ENCODE measurements at places on chromosomes 11 and 22.
A peak's percentile ranks its signal among the peaks of the same experiment; 100 is the strongest.

DNA sequence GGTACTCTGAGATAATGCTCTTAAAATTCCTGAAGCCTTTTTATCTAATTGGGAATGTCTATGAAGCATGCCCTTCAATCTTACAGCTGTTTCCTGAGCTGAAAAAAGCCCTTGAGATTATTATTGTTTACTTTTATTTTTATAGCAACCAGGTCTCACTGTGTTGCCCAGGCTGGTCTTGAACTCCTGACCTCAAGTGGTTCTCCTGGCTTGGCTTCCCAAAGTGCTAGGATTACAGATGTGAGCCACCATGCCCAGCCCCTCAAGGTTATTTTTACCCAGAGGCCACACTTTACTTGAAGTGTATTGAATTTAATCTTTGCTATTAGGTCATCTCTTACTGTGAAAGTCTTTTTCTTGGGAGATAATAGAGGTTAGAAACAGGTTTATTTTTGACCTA, 7.0 kb upstream of the SWAP70 start:
- no peak for DNase-seq

DNA sequence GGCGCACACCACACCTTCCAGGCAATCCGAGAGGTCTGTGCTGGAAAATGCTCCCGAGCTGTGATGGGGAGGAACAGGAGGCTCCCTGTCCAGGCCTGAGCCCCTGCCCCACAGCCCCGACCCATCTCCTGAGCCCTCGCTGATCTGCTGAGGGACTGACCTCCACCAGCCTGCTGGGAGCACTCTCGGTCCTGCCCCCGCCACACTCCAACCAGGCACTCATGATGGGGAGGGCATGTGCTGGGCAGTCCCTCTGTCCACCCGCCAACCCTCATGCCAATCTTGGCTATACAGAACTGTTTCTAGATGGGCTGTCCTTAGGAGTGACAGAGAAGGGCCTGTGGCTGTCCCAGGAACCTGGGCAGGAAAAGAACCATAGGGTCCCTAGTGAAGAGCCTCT, 70.8 kb downstream of the TRMU start:
- DNase-seq, result no peak

GRCh38 chr11:97548280-97548679, 1158.5 kb downstream of the JRKL start:
- DNase-seq, result no peak

- DNase-seq, result no peak
These were observed 866.6 kb downstream of the BRD1 start for GRCh38 chr22:48960980-48961660.

DNA sequence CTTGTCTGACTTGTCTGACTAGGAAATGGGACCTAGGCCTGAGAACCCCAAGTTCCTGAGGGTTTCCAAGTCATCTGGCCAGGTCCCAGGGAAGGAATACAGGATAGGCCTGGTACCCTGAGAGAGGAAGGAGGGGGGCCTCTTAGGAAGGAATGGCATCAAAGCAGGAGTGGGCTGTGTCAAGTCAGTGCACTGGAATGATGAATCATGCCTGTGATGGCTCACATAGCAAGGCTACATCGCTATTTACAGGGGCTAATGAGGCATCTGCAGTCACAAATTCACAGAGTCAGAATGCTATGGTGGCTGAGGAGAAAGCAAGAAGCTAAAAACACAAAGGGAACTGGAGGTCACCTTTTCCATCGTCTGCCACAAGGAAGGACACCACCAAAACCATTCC, 247.3 kb downstream of the NXPE2 start:
- no peak for DNase-seq

- DNase-seq, result no peak
These were observed 91.9 kb downstream of the CSTPP1 start for GRCh38 chr11:47028195-47029093.

- DNase-seq, result no peak
These were observed 171.5 kb downstream of the RCN1 start for GRCh38 chr11:32262367-32262766.

- no peak for DNase-seq
These were observed 1091.9 kb upstream of the RAG2 start for GRCh38 chr11:37689951-37690350.

- DNase-seq, result peak; percentile 76
These were observed 135.4 kb downstream of the ADAMTS15 start for GRCh38 chr11:130583801-130584211.

GRCh38 chr11:13052130-13052571, 43.0 kb downstream of the RASSF10 start:
- DNase-seq, result no peak

DNA sequence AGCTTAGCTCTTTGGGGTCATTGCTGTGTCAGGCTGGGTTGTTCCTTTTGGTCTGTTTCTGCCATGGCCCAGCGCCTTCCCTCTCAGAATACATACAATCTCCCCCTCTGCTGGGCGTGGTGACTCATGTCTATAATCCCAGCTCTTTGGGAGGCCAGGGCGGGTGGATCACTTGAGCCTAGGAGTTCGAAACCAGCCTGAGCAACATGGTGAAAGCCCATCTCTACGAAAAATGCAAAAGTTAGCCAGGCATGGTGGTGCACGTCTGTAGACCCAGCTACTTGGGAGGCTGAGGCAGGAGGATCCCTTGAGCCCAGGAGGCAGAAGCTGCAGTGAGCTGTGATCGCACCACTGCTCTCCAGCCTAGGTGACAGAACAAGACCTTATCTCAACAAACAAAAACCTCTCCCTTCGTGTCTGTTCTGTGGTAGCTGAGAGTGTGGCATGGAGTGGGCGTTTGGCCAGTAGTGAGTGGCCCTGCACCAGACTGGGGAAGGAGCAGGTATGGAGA, 46.7 kb upstream of the RAB1B start:
- DNase-seq, result no peak

DNA sequence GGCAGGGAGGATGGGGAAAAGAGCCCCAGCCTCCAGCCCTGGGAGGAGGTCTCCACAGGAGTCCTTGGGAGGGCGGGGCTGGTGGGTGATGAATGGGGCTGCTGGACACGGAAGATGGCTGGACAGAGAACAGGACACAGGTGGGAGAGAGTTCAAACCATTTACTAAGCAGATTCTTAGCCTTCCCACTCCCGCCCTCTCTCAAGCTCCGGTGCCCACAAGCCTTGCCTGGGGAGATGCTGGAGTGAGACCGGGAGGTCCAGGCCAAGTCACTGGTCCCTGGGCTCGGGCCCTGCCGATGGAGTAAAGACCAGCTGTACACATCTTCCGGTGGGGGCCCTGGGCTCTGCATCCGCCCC, 1.4 kb downstream of the CLDN5 start:
- no peak for DNase-seq

GRCh38 chr11:44787981-44788380, 61.2 kb downstream of the TSPAN18 start:
- DNase-seq, result no peak

- no peak for DNase-seq
These were observed 8.8 kb upstream of the EMSY start for GRCh38 chr11:76436020-76436419.

GRCh38 chr22:24730864-24731263, 43.7 kb downstream of the PIWIL3 start:
- DNase-seq, result no peak

DNA sequence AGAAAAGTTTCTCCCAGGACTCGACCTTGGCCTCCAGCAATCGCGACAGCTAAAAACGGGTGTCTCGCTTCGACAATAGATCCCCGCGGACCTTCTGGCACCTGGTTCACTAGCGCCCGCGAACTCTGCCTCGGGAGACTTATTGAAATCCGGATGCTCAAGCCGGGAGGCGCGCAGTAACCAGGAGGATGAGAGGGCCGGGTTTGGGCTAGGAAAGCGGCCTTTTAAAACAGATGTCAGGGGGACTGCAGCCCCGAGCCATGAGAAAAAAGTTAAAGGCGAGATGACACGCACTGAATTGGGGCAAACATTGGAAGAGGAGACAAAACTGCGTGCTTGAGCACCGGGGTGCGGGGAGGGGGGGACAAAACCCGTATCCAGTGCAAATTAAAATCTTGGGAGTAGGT, 637 bp upstream of the ZBTB16 start:
- DNase-seq, result no peak

DNA sequence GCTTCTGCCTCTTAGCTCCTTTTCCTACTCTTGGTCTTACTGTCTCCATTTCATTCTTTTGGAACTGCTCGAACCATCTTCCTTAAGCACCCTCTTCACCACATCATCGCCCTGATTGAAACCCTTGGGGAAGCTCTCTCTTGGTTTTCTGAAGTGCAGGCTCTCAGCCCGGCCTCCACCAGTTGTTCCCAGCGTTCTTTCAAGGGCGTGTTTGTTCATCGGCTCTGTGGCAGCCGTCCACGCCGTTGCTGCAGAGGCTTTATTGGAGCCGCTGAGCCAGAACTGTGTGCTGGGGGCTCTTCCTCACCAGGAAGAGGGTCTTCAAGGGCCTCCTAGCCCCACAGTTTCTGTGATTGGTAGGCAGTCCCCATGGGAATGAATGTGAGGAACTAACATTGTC, 214.1 kb downstream of the TBC1D22A start:
- no peak for DNase-seq

GRCh38 chr11:39641751-39642150, 1817.7 kb downstream of the LRRC4C start:
- no peak for DNase-seq

DNA sequence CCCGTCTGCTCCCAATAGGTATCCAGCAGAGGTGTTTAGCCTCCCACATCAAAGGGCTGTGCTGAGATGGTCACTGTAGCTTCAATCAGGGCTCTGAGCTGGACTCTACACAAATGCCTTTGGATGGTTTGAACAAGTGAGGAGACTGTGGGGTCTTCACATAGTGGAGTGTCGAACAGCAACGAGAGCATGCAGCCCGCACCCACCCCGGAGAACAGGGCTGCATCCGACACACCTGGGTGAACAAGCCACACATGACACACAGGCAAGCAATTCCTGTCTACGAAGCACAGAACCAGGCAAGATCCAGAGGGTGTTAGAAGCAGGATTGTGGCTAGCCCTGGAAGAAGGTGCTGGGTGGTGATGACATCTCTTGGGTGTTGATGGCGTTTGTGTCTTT, 58.0 kb upstream of the FGF3 start:
- DNase-seq, result no peak

Measured in foreskin melanocyte (primary cell).